ENCODE measurements at places on chromosomes 6 and 20. TPM values are rescaled to one million over a fixed set of nuclear protein-coding genes. Genes with fewer than 3 reads are reported as not detected.

- peak overlapping the region; percentile 98 for H3K27ac ChIP-seq
- DNase-seq = no peak
- H3K4me3 ChIP-seq = peak overlapping the region; percentile 83
- peaks cover 22% of the 10 kb centered on the region for H3K4me1 ChIP-seq
- H3K36me3 ChIP-seq = no peaks in the 10 kb centered on the region
These were observed 1.6 kb upstream of the SYNCRIP start for GRCh38 chr6:85644279-85644762.

- H3K4me3 ChIP-seq = no peak overlapping the region
- no peaks in the 10 kb centered on the region for H3K4me1 ChIP-seq
- no peaks in the 10 kb centered on the region for H3K27me3 ChIP-seq
- H3K27ac ChIP-seq = no peak overlapping the region
These were observed 33.0 kb upstream of the ME1 start for GRCh38 chr6:83463886-83464285.

DNA sequence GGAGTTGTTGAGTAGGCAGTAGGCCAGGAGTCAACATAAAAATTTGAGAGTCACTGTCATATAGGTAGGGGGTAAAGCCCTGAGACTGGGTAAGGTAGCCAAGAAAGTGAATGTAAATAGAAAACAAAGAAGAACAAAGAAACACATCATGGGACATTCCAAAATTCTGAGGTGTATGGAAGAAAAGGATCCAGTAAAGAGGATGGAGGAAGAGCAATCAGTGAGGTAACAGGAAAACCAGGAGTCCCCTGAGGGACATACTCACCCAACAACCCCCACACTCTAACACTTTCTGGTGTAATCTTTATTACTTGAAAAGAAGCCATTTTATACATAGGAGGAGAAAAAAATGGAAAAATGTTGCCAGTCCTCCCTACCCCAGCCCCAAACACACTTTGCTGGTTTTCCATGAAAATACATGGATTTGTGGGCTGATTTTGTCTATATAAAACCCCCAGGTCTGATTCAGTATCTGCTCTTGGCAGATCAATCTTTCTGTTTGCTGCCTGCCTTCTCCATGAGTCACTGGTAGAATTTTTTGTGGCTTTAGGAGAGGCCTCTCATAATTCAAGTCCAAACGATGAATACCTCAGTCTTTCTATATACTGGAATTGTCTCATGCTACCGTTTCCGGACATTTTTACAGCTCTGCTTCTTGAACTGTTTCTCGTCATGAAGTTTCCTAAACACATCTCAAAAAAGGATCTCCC is 271.4 kb upstream of the MAN1A1 start:
- no peaks in the 10 kb centered on the region for H3K4me1 ChIP-seq
- no peak overlapping the region for H3K27ac ChIP-seq
- no peak overlapping the region for H3K4me3 ChIP-seq
- no peaks in the 10 kb centered on the region for H3K27me3 ChIP-seq
- no peaks in the 10 kb centered on the region for H3K36me3 ChIP-seq

DNA sequence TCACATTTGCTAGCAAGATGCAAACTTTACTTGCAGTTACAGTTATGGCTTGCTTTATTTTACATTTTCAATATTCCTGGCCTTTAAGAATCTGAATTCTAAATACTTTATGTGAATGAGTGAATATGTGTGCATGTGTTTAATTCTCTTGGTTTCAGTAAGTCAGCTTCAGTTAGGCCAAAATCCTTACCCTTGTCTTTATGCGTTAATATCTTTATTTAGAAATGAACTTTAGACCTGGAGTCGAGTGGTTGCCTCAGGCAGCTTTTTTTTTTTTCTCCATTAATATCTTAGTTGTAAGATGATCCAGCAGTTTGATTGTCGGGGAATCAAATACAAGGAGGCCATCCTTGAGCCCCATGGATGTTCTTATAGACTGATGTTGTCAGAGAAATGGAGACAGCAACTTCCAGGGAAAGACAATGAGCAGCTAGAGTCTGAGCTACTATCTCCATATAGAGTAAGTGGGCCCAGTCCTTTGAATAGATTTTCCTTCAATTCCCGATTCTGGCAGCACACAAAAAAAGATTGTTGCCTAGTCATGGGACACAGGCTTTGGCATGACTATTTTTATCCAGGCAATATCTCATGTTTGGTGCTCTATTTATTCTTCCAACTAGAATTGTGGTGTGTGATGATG is 398.0 kb downstream of the DHX35 start:
- DNase-seq = no peak
- H3K4me1 ChIP-seq = no peaks in the 10 kb centered on the region
- H3K27ac ChIP-seq = no peak overlapping the region
- H3K4me3 ChIP-seq = no peak overlapping the region

MICA gene
- total RNA-seq = 10.9 TPM

DNA sequence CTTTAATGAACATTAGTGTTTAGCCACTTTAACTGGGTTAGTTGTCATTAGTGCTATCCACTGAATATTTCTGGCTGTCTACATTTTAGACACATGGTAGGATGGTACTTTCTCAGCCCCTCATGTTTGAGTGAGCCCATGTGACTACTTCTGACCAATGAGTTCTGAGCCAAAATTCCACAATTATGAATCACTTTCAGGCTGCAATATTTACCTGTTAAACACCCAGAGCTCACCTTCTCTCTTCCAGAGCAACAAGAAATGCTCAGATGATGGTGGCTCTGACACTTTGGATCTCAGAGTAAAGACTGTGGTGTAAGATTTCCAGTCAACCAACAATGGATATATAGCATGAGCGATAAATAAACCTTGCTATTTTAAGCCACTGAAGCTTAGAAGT is 24.8 kb downstream of the SPACA1 start:
- H3K27me3 ChIP-seq = no peaks in the 10 kb centered on the region
- no peaks in the 10 kb centered on the region for H3K36me3 ChIP-seq
- H3K27ac ChIP-seq = no peak overlapping the region
- DNase-seq = no peak

ATP6V1G2 gene
- total RNA-seq = not detected

TP53TG5 gene
- not detected for total RNA-seq

GRCh38 chr6:41784581-41785171 is 2.8 kb upstream of the TOMM6 start:
- H3K27me3 ChIP-seq = no peaks in the 10 kb centered on the region
- no peak for DNase-seq
- H3K4me1 ChIP-seq = peaks cover 28% of the 10 kb centered on the region
- H3K4me3 ChIP-seq = no peak overlapping the region

All from right lobe of liver (tissue), 6 donors.